ENCODE measurements at places on chromosomes 13 and 19. TPM values are rescaled to one million over a fixed set of nuclear protein-coding genes. Genes with fewer than 3 reads are reported as not detected.

IZUMO1 gene
- 0.58 TPM for total RNA-seq

ZSWIM9 gene
- 7.5 TPM for total RNA-seq

LPAR6 gene
- total RNA-seq = 4.8 TPM

CD79A gene
- total RNA-seq = 0.81 TPM

ZNF571 gene
- total RNA-seq = 0.10 TPM

ZNF222 gene
- 1.8 TPM for total RNA-seq

TIMM13 gene
- 163 TPM for total RNA-seq

CPT1C gene
- total RNA-seq = 0.47 TPM

GMIP gene
- total RNA-seq = 19.3 TPM

SHISA2 gene
- not detected for total RNA-seq

NLRP11 gene
- not detected for total RNA-seq

KCNJ14 gene
- 2.7 TPM for total RNA-seq

CALR3 gene
- total RNA-seq = 0.20 TPM

LRRC4B gene
- not detected for total RNA-seq

SMIM44 gene
- 0.60 TPM for total RNA-seq

PPFIA3 gene
- total RNA-seq = 30.1 TPM

LHB gene
- not detected for total RNA-seq

KLK15 gene
- total RNA-seq = not detected

MBD3L2 gene
- total RNA-seq = not detected

MTMR6 gene
- total RNA-seq = 8.0 TPM

ACP7 gene
- total RNA-seq = not detected

ZNF497 gene
- 2.0 TPM for total RNA-seq

ERICH6B gene
- total RNA-seq = not detected

STOML3 gene
- total RNA-seq = not detected

ZNF793 gene
- total RNA-seq = not detected

KCNRG gene
- total RNA-seq = not detected

MBD3L3 gene
- total RNA-seq = not detected

ZNF561 gene
- total RNA-seq = 11.3 TPM

PCDH17 gene
- total RNA-seq = not detected

PROZ gene
- not detected for total RNA-seq

SIAH3 gene
- total RNA-seq = 0.10 TPM

CEACAM7 gene
- total RNA-seq = not detected

ZNF468 gene
- total RNA-seq = 30.4 TPM
